ENCODE measurements at places on chromosomes 1 and 21.

GRCh38 chr1:58440696-58441095 lies 105.8 kb downstream of the OMA1 start:
- no peak for DNase-seq

- no peak for DNase-seq
Observed at GRCh38 chr1:107339775-107340174, 198.9 kb downstream of the NTNG1 start.

- DNase-seq, result no peak
Observed at GRCh38 chr1:172567720-172568119, 34.8 kb downstream of the SUCO start.

DNA sequence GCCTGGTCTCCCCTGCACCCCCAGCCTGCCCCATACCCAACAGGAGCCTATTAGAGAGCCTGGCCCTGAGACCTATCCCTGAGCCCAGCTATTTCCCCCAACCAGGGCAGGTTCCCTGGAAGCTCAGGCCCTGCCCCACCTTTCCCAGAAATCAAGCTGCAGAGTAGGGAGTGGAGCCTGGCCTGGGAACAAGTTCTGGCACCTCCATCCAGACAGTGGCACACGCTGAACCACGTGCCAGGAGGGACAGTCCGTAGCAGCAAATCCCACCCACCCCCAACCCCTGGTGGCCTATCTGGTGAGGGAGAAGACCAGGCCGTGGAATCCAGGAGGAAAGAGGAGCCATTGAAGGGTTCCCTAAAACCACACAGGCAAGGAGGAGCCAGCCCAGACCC lies 22.6 kb downstream of the TNNT2 start:
- no peak for DNase-seq

DNA sequence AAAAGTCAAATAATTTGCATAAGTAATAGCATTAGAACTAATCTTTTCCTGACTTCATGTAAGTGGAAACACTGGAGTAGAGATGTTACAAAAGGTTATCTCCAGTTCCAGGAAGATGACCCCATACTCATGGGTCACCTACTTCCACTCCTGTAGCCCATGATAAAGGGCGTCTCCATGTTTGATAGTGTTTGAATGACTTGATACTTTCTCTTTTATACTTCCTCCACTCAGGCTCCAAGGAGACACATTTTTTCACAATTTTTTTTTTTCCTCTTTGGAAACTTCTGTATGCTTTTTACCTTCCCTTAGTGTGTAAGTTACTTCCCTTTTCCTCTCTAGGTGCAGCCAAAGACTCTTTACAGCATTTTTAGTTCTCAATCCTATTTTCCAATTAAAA lies 382.1 kb upstream of the B3GALT2 start:
- DNase-seq, result no peak

- no peak for DNase-seq
Observed at GRCh38 chr1:85240643-85241042, 18.8 kb downstream of the C1orf52 start.

GRCh38 chr1:19665496-19666465 lies 1.1 kb downstream of the HTR6 start:
- no peak for DNase-seq

DNA sequence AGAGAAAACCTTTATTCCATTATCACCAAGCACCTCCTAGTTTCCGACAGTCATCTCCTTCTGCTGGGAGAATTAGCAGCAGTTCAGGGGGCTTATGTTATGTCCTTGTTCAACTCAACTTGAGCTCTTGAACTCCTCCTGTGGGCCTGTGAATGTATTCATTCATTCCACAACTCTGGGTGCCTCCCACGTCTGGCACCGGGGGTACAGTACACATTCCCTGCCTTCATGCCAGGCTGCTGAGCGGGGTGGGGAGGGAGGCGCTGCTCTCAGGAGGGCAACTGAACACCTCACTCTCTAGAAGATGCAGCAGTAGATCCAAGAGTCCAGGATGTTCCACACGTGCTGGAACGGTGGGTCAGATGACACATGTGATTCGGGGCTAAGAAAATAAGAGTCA lies 4.3 kb upstream of the MX2 start:
- DNase-seq, result no peak

GRCh38 chr1:7856345-7856744 lies 3.5 kb upstream of the UTS2 start:
- DNase-seq, result no peak

GRCh38 chr21:16069178-16070112 lies 339.7 kb downstream of the USP25 start:
- DNase-seq, result no peak

- no peak for DNase-seq
Observed at GRCh38 chr1:223780949-223781348, 64.8 kb downstream of the TP53BP2 start.

GRCh38 chr1:48771561-48771960 lies 5.1 kb downstream of the BEND5 start:
- DNase-seq, result no peak

- no peak for DNase-seq
Observed at GRCh38 chr1:6168947-6169586, 11.1 kb downstream of the CHD5 start.

DNA sequence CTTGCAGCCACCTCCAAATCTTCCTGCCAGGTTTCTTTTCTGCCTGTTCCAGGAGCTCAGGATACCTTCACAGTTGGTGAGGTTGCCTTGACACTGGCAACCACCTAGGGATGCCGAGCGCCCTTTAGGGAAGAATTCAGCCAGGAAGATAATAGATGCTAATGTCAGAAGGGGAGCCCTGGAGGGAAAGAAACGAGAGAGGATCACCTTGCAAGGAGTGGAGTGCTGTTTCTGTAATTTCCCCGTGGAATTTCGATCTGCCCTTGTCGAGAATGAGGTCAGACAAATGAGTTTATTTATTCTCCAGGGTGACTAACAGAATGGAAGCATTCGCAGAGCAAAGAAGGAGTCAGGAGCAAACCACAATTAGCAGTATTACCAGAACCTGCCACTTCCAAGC lies 315.8 kb upstream of the KAZN start:
- no peak for DNase-seq

DNA sequence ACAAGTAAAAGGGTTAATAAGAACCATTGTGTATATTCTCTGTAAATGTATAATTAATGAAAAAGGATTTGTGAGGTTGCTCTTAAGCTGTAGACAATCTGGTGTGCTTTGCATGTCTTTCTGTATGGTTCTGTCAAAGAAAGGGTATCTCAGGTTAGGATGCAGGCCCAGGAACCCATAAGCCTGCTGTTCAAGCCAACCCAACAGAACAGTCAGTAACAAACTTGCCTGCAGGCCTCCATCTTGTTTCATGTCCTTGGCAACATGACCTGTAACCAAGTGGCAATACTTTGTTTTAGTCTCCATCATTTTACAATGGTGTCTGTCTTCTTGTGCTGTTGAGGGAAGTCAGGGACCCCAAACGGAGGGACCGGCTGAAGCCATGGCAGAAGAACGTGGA lies 29.2 kb downstream of the CBR1 start:
- no peak for DNase-seq

GRCh38 chr1:53470155-53470554 lies 11.0 kb downstream of the DMRTB1 start:
- DNase-seq, result no peak

GRCh38 chr1:160702100-160702499 lies 9.5 kb downstream of the CD48 start:
- DNase-seq, result no peak

- DNase-seq, result no peak
Observed at GRCh38 chr1:163701783-163702374, 380.1 kb downstream of the NUF2 start.

GRCh38 chr1:109290998-109291397 lies 8.1 kb upstream of the PSRC1 start:
- DNase-seq, result no peak

DNA sequence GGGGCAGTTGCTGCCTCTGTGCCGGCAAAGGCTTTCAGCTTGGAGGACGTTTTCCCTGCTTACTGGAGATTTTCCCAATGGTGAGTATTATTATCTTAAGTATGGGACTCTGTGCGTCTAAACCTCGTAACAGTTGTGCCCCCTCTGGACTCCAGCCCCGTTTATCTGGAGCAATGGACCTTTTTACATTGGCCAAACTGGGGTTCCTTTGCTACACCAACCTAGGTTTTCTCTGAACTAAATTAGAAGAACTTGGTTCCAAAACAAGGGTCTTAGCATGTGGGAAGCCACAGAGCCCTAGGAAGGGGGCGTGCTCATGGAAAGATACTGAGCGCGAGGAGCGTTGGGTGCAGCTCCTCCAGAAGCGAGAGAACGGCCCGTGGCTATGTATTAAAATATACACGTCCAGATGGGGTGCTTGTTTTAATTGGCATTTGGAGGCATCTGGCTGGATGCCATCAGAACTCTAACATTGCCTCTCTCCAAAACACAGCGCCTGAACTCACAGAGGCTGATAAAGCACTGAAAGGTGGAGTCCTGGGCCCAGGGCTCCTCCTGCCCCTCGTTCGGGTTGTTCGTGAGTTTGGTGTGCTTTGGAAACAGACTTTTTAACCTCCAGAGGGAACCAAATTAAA lies 28.4 kb downstream of the POFUT2 start:
- DNase-seq, result no peak

DNA sequence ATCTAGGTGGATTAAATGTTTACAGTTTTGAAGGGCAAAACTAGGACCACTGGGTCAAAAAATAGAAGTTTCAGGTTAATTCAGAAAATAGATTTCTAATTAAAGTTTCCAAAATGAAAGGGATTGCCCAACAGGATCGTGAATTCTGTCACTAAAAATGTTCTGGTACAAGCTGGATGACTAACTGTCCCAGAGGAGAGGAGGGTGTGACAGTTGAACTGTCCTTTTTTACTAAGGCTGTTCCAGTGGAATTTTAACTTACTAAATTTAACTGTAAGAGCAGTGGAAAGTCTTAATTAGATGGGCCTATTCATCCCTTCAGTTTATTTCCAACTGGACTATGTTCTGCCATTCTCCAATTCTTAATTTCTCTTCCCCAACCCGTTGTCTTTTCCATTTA lies 7.2 kb downstream of the SNX7 start:
- DNase-seq, result no peak

GRCh38 chr1:116374353-116375147 lies 1.5 kb downstream of the ATP1A1 start:
- DNase-seq, result no peak

GRCh38 chr1:35883635-35884101 lies 659 bp downstream of the AGO1 start:
- DNase-seq, result peak; percentile 53

- DNase-seq, result no peak
Observed at GRCh38 chr1:117565076-117565556, 40.7 kb upstream of the TENT5C start.

DNA sequence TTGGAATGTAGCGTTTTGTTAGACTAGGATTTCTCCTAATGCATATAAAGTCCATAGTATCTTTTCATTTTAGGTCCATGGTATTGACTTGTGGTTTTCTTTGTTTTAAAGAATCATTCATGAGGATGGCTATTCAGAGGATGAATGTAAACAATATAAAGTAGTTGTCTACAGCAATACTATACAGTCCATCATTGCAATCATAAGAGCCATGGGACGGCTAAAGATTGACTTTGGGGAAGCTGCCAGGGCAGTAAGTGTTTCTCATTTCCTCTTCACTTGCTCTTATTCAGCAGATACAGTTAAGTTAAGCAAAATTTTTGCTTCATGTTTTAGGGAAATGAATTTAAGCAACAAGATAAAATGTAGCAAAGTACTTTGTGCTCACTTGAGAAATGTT lies 25.4 kb downstream of the GNAI3 start:
- no peak for DNase-seq

DNA sequence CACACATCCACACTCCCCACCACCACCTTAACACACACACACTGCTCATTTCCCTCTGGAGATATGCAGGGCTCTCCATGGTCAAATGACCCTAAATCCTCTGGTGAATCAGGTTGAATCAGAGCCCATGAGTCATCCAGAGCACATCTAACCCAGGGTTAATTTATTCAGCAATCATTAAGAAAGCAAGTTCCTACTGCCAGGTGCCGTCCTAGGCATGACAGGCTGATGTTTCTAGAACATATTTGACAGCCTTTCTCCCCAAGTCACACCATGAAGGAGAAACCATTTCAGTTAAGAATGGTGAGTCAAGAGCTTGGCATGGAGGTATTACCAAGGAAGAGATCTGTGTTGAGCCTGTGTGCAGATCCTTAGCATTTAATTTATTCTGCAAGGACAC lies 194.3 kb upstream of the CAMK1G start:
- no peak for DNase-seq

DNA sequence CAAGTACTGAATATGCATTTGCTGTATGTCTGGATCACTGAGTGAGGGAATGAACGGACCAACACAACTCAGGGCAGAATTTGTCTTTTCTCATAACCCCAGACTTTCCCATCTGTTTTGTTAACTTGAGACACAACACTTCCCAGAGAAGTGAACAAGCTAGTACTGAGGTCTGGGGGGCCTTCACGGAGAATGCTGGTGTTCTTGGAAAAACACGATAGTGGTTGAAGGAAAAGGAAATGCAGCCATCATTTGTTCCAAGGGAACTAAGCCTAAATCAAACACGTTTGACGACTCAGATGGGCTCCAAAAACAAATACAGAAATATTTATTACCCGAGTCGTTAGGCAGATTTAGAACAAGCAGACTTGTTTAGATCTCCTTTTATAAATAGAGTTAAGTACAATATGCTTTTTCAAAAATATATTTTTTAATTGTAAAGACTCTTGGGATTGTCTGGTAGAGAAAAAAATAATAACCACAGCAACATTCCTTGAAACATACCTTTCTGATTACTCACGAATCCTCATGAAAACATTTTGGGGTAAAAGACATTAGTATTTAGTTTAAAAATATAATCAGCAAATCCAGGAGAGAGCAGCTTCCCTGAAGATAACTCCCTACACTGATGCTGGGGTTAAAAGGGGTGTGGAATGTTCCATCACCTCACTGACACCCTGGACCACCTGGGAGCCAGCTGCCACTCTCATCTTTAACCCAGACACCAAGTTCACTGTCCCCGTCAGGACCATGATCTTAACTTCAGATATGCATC lies 427.7 kb upstream of the RUNX1 start:
- DNase-seq, result no peak

DNA sequence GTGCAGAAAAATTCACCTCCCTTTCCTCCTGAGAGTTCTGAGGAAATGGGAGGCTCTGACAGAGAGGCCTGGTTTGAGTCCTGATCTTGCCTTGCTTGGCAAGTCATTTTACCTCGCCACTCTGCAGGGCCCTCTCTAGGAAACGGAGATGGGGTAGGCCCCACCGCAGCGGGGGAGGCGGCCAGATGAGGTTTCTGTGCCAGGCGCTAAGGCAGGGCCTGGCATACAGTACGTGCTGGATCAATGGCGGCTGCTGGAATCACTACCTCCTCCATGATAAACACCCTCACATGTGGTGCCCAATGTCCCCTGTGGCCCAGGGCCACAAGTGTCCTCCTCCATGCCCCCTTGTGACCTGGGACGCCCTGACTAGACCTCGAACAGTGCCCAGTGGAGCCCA lies 499 bp upstream of the PLEKHG5 start:
- DNase-seq, result no peak

- no peak for DNase-seq
Observed at GRCh38 chr1:5577255-5578040, 414.8 kb downstream of the NPHP4 start.

- DNase-seq, result no peak
Observed at GRCh38 chr1:30014031-30014430, 709.4 kb downstream of the MATN1 start.
